GM12864 (cell line): ENCODE measurements at places on chromosomes 7 and 10.

- DNase-seq = no peak
Measured at GRCh38 chr10:126646110-126646509, 24.4 kb downstream of the C10orf90 start.

DNA sequence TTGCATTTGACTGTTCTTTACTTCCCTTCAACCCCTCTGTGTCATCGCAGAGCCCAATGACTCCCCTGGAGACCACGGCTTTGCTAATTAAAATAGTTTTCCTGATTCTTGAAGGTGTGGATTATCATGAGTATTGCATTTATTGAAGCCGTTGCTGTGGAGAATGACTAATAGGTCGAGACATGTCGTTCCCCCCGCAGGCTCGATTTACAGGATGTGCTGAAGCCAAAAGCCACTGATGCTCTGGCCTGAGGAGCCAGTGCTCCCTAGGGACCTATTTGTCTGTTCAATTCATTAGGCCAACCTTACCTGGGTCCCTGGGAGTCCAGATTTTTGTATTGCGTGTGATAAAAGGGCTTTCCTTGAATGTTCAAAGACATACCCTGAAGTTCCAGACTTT lies 102.3 kb downstream of the NPTX2 start:
- DNase-seq = no peak

DNA sequence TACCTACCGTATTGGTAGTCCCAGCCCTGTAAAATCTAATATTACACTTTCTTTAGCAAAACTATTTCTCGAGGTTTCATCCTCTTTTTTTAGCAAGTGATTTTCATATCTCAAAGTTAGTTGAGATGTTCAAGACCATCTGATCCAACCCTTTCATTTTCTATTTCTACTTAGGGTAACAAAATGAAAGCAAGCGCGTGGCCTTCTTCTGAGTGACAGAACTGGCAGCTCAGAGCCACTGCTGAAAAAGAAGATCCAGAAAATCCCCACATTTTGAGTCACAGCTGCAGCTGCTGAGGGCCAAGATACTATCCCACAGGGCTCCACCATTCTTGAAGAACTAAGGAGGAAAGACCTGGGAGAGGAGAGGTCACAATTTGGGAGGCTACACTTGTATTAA lies 24.8 kb upstream of the ZNF800 start:
- peak; percentile 26 for DNase-seq

DNA sequence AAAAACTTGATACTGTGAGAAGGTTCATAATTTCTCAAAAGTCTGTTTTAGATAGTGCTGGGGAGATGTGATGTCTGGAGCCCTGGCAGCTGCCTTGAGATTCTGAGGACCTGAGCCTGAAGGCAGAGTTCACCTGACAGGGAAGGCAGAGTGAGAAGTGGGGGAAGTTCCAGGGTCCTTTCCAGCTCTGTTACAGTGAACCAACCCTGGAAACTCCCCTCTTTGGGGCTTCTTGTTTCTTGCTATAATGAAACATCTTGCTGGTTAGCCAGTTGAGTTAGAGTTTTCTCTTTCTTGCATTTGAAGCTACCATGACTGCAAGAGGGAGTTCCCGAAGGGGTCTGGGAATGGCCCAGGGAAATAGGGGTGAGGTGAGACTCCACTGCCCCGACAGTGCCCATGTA lies 158.9 kb upstream of the TNRC18 start:
- DNase-seq = no peak

GRCh38 chr7:131889572-131890150 lies 333.2 kb upstream of the PODXL start:
- no peak for DNase-seq

DNA sequence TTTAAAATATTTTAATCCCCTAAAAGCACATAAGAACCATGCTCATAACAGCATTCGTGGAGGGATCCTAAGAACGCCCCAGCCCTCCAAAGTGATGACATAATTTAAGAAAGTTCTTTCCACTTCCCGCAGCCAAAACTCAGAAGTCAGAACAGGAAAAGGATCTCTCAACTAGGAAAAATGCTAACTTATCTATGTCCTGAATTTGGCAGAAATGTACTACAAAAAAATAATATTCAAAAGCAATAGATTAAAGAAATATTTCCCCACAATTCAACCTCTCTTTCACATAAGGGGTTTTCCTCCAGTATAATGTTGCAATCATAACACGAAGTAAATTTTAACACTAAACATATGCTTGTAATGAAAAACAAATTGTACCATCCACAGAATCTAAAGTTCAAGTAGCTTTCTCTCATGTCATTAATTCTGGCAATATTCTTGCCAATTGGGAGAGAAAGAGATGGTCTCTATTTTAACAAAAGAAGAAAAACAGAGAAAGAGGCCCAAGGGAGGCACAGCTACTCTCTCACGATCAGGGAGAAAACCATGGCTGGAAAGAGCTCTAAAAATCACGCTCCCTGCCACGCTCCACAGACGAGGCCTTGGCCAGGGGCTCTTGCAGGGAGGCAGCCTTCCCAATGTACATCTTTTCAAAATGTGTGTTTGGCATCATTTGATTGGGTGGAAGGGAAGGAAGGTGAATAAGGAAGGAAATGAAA lies 22.9 kb downstream of the ASB13 start:
- no peak for DNase-seq

DNA sequence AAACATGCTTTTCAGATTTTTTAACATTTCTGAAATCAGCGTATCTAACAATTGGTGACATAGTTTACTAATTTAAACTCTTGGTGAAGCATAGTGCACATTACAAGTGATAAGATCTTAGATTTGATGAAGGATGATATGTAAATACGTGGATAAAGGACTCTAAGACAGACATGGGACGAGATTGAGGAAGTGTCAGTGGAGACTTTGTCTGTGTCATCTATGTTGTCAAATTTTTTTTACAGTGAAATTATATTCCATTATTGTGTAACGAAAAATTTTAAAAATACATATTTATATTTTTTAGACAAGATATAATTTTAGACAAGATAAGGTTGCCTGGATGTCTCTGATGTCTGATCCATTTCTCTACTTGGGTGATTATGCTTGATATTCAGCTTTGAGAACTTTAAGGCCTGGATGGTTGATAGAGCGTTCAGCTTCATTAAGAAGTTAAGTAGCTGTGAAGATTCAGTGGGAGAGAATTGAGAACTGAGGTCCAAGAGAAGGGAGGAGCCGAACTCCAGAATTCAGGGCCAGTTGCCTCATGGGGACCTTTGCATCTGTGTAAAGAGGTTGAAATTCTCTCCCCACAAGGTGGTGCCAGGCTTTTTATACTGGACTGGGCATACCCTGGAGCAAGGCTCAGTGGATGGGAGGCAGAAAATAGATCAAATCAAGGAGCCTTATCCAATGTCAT lies 62.7 kb downstream of the KAT6B start:
- no peak for DNase-seq

DNA sequence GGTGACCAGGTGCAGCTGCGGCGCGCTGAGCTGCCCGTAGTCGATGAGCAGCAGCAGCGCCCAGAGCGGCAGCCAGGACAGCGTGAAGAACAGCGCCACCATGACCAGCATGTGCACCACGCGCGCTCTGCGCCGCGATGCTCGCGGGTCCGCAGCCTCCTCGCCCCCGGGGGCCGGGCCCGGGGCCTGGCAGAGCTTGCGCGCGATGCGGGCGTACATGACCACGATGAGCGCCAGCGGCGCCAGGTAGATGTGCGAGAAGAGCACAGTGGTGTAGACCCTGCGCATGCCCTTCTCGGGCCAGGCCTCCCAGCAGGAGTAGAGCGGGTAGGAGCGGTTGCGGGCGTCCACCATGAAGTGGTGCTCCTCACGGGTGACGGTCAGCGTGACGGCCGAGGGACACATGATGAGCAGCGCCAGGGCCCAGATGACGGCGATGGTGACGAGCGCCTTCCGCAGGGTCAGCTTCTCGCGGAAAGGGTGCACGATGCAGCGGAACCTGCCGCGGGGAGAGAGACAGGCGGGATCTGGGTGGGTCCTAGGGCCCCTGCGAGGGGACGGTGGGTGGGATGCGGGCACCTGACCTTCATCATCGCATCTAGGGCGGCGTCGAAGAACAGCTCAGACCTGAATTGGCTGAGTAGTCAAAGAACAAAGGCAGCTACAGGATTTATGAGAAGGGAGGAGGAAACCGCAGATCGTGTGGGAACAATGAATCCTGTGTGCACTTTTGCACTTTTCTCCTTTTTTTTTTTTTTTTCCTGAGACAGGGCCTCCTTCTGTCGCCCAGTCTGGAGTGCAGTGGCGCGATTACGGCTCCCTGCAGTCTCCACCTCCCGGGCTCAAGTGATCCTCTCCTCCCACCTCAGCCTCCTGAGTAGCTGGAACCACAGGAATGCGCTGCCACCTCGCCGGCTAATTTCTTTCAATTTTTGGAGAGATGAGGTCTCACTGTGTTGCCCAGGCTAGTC lies 22.4 kb upstream of the PPA1 start:
- no peak for DNase-seq

DNA sequence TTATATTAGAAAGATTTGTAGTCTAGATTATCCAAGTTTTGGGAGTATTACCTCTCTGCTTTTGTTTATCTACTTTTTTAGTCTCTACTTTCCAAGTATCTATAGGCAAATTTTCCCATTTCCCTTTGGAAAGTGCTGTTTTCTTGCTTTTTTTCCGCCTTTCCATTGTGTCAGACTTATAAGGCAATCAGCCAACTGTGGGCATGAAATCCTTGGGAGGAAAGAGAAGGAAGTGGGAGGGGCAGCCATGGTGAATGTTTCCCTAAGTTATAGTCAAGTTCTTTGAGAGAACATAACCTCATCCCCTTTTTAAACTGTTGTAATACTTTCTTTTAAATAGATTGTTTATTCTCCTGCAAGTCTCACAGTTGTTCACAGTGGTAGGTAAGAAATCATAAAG lies 52.6 kb downstream of the PTEN start:
- DNase-seq = no peak

DNA sequence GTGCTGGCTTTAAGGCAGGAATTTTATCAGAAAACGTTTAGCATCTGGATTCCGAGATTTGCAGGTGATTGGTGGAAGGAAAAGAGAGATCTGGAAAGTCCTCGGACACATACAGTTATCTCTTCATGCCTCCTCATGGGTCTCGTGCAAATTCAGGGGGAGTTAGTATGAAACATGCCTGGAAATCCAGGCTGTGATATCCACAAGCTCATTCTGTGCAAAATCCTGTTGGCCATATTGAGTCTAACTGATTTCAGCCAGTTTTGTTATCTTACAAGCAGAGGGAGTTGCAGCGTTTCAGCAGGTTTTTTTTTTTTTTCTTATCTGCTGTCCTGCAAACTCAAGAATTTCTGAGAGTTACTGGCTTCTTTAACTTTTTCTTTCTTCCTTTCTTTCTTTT lies 411.5 kb downstream of the GALNT17 start:
- DNase-seq = no peak

DNA sequence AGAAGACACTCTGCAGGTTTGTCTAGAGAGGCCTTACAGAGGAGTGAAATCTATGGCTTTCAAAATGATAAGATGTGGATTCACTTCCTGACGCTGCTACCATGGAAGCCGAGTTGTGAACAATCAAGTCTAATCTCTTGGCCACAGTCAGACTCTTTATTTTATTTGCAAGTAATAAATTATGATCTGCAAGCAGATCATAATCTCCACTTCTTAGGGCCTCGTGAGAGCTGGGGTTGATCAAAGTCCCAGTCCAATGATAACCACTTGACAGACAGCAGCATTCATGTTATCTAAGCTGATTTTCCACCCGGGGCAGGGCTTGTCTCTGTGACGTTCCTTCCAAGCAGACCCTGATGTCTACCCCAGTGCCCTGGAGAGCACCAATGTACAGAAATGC lies 776.4 kb upstream of the AUTS2 start:
- no peak for DNase-seq

GRCh38 chr10:51137756-51138529 lies 63.7 kb downstream of the PRKG1 start:
- no peak for DNase-seq

DNA sequence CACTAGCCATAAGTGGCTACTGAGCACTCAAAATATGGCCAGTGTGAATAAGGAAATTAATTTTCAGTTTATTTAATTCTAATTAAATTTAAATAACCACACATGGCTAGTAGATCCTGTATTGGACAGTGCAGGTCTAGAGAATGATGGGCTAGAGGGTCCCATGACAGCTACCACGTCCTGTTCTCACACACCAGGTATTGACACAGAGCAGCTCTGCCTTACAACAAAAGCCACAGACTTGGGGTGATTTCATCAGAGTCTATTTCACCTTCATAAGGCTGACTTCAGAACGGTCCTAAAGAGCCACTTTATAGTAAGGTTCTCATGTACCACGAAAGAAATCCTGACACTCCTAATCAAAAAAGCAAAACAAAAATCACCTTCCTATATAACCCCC lies 111.3 kb downstream of the UBE2H start:
- DNase-seq = no peak

DNA sequence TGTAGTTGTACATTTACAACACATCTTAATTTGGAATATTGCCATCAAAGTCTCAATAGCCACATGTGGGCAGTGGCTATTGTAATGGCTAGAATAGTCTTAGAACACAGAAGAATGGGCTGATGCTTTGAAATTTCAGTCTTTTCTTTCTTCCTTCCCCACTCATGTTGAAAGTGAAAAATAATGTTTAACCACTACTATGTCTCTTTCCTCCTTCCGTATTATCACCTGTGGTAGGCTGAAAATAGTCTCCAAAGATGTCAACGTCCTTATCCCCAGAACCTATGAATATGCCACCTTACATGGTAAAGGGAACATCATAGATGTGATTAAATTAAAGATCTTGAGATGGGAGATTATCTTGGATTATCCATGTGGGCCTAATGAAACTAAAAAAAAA lies 154.0 kb downstream of the SUGCT start:
- DNase-seq = no peak

GRCh38 chr10:119296703-119297102 lies 89.3 kb downstream of the GRK5 start:
- no peak for DNase-seq
